Fibroblast of mammary gland (primary cell): ENCODE measurements at places on chromosomes 5 and 9.

- DNase-seq: peak; percentile 43
Observed at GRCh38 chr9:124284237-124284831, 26.6 kb downstream of the NEK6 start.

DNA sequence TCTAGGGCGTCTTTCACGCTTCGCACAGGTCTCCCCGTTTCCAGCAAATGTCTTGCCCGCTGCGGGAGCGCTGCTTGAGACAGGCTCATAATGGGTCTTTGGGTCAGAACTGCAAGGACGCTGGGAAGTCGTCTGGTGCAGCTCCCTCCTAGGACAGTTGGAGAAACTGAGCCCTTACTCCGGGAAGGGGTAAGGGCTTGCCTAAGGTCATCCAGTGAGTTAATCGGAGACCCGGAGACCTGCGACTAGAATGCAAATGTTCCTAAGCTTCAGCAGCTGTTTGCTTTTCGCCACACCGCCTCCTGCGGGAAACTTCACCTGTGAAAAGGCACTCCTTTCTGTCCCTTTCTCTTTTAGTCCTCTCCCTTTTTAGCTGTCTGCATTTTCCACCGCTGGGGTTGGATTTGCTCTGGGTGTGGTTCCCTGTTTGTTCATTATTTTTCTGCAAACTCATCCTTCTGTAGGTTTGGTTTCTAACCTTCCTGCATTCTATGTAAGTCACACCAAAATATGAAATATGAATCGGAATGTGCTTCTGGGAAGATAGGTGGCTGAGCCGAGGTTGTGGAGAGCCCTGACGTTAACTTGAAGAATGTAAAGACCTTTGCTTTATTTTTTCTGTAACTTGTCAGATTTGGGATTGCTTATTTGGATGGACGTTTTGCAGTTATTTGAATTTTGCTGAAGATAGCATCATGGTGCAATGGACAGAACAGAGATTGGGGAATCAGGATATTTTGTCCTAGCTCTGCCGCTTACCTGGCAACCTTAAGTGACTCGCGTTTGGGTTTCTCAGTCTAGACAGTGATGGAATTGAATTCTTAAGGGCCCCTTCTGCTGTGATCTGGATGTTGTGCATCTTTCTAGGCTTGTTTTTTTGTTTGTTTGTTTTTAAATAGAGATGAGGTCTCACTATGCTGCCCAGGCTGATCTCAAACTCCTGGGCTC is 909 bp downstream of the SLC36A1 start:
- peak; percentile 8 for DNase-seq

DNA sequence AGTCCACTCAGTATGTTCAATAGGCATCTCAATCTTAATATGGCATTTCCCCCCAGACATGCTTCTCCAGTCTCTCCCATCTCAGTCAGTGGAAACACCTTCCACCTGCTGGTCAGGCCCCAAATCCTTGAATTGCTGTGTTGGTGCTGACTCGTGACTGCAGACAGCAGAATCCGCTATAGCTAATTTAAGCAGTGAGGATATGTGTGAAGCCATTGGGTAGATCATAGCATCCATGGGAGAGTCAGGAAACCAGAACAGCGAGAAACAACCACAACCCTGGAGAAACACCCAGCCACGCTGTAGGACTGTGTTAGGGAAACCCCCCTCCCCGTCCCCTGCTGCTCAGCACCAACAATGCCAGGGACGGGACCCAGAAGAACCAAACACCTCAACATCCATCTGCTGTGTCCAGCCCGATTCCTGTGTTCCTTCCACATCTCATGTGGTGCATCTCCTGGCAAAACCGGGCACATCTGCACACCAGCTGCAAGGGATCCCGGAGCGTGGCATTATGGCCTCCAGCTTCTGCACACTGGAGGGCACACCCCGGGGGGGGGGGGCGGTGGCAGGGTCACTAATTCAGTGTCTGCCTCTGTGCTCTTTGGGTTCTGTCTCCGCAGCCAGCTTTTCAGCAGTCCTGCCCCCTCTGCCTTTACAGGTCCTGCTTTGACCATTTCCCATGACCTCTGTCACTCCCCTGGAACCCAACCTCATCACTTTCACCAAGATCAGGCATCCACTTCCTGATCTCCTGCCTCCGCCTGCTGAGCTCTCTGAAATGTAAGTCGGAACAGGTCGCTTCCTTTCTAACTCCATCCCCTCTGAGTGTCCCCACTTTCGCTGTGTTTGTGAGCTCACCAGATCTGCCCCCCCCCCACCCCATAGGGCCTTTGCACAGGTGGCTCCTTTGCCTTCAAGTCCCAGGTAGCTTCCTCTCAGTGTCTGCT is 2.4 kb upstream of the PLEKHG4B start:
- no peak for DNase-seq

- DNase-seq: no peak
Observed at GRCh38 chr5:175340180-175340579, 103.8 kb downstream of the DRD1 start.

DNA sequence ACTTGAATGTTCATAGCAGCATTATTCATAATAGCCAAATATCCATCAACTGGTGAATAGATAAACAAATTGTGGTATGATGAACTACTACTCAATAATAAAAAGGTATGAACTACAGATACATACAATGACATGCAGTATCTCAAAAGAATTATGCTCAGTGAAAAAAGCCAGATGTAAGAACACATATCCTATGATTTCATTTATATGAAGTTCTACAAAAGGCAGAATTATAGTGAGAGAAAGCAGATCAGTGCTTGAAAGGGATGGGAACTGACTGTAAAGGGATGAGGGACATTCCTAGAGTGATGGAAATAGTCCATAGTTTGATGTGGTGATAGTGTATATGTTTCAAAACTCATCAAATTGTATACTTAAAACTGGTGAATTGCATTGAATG is 339.0 kb downstream of the ENC1 start:
- DNase-seq: no peak

GRCh38 chr5:15737036-15737821 is 237.2 kb downstream of the FBXL7 start:
- DNase-seq: peak; percentile 36

DNA sequence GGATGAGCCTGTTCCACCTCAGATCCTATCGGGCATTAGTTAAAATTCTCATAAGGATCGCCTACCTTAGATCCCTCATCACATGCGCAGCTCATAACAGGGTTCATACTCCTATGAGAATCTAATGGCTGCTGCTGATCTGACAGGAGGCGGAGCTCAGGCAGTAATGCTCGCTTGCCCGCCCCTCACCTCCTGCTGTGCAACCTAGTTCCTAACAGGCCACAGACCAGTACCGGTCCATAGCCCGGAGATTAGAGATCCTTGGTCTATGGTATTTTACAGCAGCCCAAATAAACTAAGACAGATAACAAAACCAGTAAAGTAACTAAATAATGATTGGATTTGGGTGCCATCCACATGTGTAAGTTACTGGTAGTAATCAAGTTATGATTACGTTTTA is 17.5 kb downstream of the GOLPH3 start:
- DNase-seq: no peak

DNA sequence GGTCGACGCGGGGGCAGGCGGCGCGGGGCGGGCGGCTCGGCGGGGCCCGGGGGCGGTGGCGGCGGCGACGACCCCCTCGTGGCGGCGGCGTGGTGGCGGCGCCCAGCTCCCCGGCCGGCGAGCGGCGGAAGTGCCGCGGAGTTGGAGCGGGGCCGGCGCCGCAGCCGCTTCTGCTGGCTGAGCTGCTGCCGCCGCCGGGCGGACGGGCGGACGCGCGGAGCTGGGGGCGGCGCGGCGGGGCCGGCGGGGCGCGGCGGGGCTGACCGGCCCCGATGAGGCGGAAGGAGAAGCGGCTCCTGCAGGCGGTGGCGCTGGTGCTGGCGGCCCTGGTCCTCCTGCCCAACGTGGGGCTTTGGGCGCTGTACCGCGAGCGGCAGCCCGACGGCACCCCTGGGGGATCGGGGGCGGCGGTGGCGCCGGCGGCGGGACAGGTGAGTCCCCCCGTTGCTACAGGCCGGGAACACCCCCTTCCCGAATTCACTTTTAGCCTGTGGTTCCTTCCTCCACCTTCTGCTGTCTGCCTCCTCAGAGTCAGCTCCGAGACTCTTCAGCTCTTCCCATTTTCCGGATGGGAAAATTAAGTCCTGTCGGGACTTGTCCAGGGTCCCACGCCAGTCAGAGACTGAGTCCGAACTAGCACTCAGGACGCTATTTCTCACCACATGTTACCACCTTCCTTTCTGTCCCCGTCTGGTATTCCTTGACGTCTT is at the start of gene GALNT10:
Gene GALNT10, plus strand, starts transcription at position 139 of the 710 bp plus-strand sequence. Its CDS starts 134 bp downstream, at position 273.
- peak; percentile 53 for DNase-seq

GRCh38 chr5:59588922-59589321 is 304.6 kb downstream of the PDE4D start:
- peak; percentile 57 for DNase-seq

DNA sequence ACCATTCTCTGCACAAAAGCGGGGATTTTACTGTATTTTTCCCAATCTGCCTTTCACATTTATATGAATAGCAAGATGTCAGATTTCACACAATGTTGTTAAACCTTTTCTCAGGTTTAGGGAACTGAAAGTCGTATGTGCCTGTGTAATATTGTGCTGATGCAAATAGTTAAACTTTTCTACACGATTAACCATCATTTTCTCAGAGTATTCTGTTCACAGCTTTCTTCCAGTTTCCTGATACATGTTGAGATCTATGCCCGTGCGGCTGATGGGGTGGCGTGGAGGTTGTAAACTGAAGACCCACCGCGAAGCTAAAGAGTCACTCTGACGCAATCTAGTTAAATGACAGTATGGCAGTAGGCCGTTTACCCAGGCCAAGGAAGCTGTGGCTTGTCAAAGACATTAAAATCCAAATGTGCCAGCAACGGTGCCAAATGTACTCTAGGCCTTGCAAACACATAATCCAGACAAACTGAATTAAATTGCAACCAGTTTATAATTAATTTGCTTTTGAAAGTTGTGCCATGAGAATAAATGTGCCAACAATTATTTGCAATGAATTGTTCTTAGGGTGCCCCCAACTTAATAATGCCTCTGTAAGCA is 145.7 kb downstream of the EBF1 start:
- DNase-seq: no peak

GRCh38 chr9:70113403-70114022 is 69.9 kb downstream of the MAMDC2 start:
- DNase-seq: peak; percentile 77

GRCh38 chr5:138351517-138351916 is 968 bp upstream of the KDM3B start:
- no peak for DNase-seq

DNA sequence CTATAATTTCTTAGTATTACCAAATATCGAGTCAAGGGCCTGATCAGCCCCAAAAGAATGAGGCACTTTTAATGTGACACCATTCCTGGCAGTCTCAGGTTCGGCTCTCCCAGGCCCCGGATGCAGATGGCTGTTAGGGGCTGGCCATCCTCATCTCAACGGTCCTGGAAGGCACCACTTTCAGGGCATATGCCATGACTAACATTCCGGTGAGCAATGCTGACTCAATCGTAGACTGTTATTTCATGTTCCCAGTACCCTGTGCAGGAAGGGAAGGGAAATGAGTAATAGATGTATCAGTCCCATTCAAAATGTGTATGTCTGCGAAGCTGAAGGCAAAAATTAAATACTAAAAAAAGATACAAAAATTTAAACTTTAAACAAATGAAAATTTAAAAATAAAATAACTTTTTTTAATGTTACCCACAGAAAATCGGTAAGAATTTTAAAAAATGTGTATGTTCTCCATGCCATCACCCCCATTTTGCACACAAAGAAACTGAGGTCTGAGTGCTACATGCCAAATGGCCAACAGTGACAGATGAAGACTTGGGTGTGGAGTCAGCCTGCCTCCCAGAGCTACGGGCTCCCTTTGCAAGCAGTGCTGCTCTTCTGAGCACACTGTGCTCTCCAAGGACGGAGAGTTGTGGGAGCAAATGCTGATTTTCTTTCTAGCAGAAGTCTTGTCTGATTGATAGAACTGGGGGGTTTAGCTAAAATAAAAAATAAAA is 79.0 kb downstream of the GLDC start:
- peak; percentile 99 for DNase-seq

DNA sequence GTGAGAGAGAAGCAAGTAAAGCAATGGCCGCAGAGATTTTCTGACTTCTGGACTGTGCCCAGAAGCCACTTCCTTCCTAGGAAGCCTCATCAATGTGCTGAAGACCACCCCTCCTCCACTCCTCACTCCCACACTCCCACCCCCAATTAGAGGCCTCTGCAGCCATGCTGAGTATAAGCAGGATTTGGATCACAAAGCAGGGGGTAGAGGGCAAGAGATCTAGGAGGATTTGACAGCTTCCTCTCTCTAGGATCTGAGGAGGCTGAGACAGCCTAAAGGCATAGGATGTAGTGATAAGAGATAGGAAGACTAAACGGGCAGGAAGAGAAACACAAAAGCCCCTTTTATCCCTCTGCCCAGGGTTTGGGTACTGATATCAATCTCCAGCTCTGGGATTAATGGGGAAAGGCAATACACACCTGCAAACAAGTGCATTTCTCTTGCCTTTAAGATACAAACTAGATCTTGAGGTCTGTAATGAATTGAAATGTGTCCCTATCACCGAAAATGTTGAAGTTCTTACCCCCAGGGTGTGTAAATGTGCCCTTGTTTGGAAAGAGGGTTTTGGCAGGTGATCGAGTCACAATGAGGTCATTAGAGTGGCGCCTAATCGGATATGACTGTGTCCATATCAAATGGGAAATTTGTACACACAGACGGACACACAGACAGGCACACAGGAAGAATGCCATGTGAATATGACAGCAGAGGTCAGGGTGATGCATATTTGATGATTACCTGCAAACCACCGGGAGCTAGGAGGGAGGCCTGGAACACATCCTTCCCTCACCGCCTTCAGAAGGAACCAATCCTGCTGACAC is 28.5 kb downstream of the KCNV2 start:
- DNase-seq: no peak

DNA sequence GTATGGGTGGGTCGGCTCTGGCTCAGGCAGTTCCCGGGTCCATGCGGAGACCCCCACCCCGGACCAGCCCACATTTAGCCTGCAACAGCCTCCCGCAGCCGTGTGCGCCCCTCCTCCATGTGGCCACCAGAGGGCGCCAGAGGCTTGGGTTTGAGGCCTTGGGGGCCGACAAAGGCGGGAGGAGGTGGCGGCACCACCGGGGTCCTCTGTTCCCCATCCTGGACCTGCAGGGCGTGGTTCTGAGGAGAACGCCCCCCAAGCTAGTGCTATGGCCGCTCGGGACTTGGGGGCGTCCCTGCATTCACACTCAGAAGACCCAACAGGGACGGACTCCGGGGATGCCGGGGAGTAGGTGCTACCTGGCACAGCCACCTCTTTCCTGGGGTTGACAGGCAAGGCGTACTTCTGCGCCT is 16.5 kb downstream of the ASS1 start:
- DNase-seq: peak; percentile 23

GRCh38 chr5:72586788-72587530 is 79.7 kb upstream of the ZNF366 start:
- DNase-seq: no peak

GRCh38 chr5:152181461-152181860 is 223.6 kb downstream of the NMUR2 start:
- no peak for DNase-seq

GRCh38 chr5:105213078-105213477 is 1650.5 kb upstream of the NUDT12 start:
- DNase-seq: no peak
